ENCODE measurements at places on chromosomes 6 and 20.

DNA sequence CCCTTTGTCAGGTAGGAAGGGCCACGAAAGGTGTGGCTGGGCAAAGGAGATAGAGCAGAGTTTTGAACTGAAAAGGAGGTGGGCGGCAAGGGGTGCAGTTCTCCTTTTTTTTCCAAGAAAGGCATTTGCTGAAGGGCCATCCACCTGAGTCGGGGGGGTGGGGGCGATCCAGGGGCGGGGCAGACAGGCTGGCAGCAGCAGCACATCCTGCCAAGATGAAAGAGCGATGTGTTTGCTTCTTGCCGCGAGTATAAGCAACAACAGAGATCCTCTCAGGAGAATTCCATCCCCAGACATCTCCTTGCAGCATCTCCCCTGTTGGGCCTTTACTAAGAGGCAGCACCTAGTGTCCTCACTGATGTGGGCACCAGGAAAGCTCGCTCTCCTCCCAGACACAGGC is 516.5 kb downstream of the CD83 start:
- no peak for DNase-seq

DNA sequence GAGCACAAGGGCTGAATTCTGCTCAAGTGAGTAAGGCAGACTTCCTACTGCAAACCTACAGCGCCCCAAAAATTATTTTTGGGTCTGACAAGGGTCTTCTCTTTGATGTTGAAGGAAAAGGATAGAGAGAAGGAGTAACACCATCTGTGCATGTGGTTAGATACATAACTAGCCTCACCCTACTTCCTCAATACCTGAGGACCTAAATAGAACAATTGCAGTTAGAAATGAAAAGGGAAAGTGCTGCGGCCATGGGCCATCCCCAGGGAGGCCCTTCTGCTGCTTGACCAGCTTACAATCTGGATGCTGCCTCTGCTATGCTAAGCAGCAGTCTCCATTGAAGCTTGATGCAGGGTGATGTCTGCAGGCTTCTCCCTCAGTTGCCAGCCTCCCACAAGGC is 63.2 kb upstream of the ARMH2 start:
- no peak for DNase-seq

DNA sequence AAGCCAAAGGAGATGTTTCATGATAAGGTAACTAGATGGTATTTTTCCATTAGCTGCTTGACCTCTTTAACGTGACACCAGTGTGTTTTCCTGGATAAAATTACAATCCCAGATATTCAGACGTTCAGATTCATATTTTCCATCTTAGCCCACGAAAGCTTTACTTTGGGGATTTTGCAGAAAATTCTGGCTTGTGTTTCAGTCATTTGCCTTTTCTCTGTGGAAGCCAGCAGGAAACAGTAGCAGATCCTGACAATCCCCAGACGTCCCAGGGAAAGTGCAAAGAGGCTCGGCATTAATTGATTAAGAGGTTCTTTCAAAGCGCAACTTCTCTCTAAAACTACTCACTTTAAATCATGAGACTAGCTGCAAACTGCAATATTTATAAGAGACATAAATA is 243.6 kb downstream of the UST start:
- no peak for DNase-seq

DNA sequence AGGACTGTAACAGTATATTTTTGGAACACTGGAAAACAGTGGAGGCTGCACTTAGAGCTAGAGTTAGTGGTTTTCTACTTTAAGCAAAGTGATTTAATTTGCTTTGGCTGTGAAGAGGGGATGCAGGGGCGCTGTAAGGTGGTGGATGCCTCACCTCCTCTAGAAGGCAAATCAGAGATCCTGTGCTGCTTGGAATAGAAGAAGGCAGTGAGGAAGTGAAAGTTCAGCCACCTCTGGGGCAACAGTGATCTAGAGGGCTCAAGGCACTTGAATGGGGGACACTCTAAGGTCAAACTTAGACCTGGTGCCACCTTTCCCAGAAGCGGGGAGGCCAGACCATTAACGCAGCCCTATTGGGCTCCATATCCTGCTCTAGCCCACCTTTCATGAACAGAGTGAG is 19.0 kb upstream of the SNRPB2 start:
- no peak for DNase-seq

DNA sequence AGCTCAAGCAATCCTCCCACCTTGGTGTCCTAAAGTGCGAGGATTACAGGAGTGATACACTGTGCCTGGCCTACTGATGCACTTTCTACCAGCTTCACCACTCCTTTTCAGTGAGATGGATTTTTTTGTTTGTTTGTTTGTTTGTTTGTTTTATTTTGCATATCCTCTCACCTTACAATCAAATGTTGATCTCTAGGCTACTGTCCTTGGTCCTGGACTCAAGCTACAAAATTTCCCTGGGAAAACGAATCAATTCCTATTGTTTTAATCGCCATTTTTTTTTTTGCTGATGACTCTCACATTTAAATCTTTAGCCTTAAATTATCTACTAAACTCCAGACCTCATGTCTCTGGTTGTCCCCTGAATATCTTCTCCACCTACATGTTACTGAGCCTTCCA is 3.5 kb upstream of the RIPPLY2 start:
- DNase-seq, result no peak

GRCh38 chr20:62550087-62550632 is 74.4 kb upstream of the GATA5 start:
- no peak for DNase-seq

- no peak for DNase-seq
Observed at GRCh38 chr20:8693709-8694108, 375.2 kb upstream of the PLCB4 start.

- DNase-seq, result no peak
Observed at GRCh38 chr6:31470801-31471200, 27.1 kb upstream of the MICB start.

DNA sequence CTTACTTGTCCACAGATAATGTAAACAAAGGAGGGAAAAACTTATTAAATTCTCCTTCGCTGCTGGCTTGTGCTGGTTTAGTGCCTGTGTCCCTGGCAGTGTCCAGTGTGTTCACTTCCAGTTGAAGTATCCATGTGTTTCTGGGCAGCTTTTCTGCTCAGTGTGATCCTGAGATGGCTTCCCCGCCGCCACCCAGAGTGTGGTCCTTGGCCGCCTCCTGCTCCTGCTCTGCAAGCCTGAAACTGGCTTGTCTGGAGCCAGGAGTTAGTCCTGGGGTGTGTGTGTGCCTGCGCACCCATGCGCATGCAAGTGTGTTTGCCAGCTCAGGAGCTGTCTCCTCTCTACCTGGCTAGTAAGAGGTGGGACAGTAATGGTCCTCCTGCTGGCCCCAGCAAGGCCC is 7.2 kb downstream of the BTBD3 start:
- DNase-seq, result no peak

DNA sequence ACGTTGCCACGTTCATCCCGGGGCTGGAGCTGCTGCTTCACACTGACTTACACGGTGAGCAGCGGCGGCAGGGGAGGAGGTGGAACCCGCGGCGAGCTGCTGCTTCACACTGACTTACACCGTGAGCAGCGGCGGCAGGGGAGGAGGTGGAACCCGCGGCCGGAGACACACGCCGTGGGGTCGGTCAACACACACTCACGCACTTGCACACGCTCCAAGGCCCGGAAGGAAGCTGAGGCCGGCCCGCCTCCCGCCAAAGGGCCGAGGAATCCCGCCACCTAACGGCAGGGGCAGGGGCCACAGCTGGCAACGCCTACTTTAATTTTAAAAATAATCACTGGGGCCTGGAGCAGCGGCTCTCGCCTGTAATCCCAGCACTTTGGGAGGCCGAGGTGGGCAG is 94.4 kb upstream of the FOXC1 start:
- DNase-seq, result no peak

- DNase-seq, result no peak
Observed at GRCh38 chr6:79257381-79258205, 23.1 kb upstream of the HMGN3 start.

GRCh38 chr6:28742668-28743270 is 181.0 kb downstream of the TRIM27 start:
- no peak for DNase-seq

GRCh38 chr6:7249946-7250643 is 62.9 kb downstream of the SSR1 start:
- DNase-seq, result no peak

GRCh38 chr20:61662968-61663331 is 402.7 kb downstream of the TAF4 start:
- no peak for DNase-seq

DNA sequence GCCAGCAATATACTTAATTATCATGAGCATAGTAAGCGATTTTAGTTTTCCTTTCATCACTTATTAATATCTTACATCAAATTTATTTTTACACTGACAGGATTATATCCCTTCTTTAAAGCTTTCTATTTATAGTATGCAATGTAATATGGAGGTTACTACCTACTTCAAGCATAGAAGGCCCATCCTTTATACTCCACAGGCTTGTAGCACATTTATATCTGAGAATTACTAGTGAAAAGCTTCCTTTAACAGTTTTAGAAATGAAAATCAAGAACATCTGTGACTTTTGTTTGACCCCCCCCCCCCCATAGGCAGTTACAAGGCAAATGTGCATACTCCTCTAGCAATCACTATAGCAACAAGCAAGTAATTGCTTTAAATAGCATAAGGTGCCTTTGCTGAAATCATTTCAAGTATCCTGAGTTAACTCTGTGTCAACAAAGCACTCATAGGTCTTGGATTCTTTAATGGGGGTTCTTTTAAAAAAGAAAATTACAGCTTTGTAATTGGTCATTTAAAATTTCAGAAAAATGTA is 917.7 kb downstream of the PHF3 start:
- no peak for DNase-seq

DNA sequence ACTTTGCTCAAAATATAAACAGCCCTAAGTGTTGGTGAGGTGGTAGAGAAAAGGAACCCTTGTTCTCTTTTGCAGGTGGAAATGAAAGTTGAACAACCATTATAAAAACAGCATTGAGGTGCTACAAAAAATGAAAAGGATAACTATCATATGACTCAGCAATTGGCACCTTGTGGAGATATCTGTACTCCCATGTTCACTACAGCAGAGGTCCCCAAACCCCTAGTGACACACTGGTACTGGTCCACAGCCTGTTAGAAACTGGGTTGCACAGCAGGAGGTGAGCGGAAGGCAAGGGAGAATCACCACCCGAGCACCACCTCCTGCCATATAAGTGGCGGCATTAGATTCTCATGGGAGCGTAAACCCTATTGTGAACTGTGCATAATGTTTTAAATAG is 267.4 kb upstream of the THEMIS start:
- DNase-seq, result no peak

DNA sequence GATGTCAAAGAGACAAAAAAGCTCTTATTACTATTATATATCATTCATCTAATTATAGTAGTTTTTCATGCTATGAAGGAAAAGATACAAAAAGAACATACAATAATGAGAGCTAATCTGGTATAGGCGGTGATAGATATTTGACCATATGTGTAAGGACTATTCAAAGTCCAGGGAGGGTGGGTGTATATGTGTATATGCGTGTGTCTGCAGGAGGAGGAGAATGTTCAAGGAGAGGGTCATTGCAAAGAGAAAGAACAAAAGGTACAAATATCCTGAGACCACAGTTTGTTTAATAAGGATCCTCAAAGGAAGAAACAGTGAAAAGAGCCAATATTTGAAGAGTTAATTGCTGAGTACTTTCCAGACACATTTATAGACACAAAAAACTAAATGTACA is 1288.6 kb upstream of the CITED2 start:
- no peak for DNase-seq

- DNase-seq, result peak; percentile 66
Observed at GRCh38 chr6:156564127-156564806, 212.9 kb upstream of the ARID1B start.

DNA sequence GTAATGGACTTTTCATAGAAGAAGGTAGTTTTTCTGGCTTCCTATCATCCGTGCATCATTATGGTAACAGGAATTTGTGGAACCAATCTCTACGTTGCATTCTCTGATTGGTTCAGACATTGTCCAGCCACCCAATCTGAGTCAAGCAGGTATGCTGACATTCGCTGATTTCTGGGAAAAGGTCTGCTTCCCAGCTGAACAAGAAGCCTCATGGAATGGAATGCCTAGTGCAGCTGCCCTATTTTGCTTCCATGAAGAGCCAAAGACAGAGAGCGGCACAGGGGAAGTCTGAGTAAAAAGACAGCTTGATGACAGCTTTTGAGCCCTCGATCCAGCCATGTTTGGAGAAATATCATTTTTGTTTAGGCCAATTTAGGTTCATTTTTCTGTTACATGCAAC is 38.5 kb upstream of the TXLNB start:
- no peak for DNase-seq

DNA sequence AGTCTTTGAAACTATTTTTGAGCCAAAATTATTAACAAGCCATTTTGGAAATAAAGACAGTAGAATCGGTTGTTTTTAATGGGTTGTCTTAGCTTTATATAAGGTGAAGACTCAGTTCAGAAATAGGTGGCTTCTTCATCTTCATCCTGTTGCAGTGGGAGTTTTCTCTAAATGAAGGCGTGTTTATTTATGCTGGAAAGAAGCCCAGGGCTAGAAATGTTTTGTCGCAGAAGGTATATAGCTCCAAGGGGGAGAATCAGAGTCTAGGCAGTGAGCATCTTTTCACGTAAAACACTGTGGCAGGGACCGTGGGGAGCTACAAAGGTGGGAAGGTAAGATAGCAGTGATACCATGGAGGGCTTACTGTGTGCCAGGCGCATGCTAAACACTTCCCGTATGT is 34.3 kb downstream of the FARS2 start:
- DNase-seq, result no peak

GRCh38 chr20:47799116-47799715 is 13.9 kb upstream of the SULF2 start:
- DNase-seq, result no peak

DNA sequence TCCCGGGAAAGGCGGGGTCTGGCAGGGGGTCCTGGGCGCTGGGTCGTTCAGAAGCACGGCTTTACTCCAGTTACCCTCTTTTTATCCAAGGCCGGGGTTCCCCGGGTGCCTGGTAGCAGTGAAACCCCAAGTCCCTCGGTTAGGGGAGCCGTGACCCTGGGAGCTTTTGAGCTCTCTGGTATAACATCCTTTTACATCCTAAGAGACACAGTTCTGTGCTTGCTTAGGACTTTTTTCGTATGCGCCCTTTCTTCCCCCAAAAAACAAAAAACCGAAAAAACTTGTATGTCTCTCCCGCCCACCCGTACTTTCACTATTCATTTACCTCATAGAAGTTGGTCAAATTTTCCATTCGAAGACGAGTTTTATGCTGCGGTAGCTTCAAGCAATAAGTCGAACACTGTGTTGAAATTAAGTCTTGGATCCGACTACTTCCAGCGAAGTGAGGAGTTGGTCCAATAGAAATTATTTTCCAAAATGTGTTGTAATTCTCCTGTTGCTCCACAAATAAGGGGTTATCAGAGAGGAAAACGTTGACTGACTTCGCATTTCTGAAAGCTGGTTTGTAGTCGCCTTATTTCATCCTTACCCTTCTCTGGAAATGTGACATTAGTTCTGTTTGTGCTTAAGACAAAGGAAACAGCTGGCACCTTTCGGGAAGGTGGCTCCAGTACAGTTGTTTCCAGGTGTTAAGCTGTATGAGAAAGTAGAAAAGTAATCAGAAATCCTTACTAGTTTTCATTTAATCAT is 816 bp upstream of the MAN1A1 start:
- DNase-seq, result no peak

- DNase-seq, result no peak
Observed at GRCh38 chr6:36858407-36858981, 16.1 kb downstream of the PPIL1 start.

All from NCI-H510A (cell line).